ENCODE measurements at places on chromosomes 6 and 20. TPM values are rescaled to one million over a fixed set of nuclear protein-coding genes. Genes with fewer than 3 reads are reported as not detected.

DNA sequence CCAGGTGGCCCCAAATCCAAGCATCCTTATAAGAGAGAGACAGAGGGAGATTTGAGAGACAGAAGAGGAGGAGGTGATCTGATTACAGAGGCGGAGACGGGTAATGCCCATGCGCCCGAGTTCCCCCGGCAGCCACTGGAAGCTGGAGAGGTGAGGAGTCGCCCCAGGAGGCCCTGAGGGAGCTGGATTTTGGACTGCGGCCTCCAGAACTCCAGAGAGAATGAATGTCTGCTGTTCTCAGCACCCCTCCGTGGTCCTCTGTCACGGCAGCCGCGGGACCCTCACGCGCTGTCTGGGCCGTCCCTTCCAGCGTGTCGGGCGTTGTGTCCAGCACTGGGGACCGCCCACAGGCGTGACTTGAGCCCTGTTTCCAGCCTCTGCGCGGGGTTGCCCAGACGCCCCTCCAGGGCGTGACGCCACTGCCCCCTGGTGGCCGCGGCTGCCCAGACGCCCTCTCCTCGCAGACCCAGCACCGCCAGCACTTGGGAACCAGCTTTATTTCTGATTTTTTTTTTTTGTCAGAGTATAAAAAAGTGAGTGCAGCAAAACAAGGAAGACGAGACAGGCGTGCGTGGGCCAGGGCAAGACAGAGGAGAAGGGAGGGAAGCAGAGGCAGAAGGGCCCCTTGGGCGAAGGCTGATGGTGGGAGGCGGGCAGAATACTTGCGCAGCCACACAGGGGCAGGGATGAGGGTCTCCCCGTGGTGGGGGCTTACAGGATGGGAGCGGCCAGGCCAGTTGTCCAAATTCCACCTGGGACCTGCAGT, 4.1 kb upstream of the ZNF512B start:
- no peaks in the 10 kb centered on the region for H3K27me3 ChIP-seq
- H3K4me3 ChIP-seq, result peak overlapping the region; percentile 54
- DNase-seq, result peak; percentile 71
- H3K27ac ChIP-seq, result no peak overlapping the region

NUP43 gene
- polyA plus RNA-seq, result 26.0 TPM

- DNase-seq, result no peak
- no peaks in the 10 kb centered on the region for H3K36me3 ChIP-seq
- no peaks in the 10 kb centered on the region for H3K27me3 ChIP-seq
- H3K27ac ChIP-seq, result no peak overlapping the region
- peaks cover 13% of the 10 kb centered on the region for H3K4me1 ChIP-seq
- no peak overlapping the region for H3K4me3 ChIP-seq
Measured at GRCh38 chr6:32963866-32964265, 4.5 kb upstream of the BRD2 start.

DNA sequence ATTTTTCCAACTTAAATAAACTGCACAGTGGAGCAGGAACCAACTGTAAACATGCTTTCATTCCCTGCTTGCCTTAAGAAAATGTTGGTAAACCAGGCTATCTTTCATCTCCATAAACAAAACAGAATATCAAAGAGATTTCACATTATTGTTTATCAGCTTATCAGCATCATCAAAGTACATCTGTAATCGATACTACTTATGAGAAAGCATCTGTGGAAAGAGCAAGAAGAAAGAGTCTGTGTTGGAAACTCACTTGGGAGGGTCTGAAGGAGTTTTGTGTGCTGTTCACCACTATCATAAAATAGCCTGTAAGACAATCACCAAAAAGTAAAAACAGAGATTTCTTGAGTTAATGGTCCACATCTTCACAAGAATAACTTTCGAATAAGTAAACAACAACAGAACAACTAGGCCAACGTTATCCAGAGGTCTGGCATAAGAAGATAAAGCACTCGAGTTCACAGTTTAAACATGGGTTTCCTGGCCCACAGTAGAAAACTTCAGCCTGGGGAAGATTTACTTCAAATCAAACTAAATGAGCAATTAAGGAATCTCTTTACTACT, 47.9 kb downstream of the EPB41L2 start:
- H3K27me3 ChIP-seq, result no peaks in the 10 kb centered on the region
- no peak overlapping the region for H3K4me3 ChIP-seq
- H3K27ac ChIP-seq, result no peak overlapping the region
- no peaks in the 10 kb centered on the region for H3K36me3 ChIP-seq
- peaks cover 14% of the 10 kb centered on the region for H3K4me1 ChIP-seq

DNA sequence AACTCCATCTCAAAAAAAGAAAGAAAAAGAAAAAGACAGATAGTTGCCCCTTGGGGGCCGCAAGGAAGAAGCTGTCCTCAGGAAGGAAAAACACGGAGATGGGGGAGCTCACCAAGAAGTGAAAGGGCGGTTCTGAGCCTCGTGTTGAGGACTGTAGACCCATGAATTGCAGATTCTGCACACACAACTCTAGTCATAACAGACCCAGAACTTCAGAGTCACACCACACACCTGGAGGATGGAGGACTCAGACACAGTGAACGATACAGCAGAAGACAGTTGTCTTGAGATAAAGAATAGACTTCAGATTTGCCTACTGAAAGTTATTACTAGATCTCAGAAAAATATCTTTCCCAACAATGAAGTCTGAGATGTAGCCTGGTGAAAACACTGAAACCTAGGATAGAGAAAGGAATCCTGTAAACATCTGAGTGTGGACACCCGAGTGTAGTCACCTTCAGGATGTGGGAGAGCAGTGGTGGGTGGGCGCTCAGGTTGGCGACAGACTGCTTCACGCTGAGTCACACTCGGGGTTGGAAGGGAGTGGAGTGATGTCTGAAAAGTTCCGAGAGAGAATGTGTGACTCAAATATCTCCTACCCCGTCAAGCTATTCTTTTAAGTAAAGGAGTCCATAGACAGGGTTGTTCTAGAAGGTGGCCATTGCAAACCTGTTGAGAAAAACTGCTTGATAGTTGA, 88.1 kb downstream of the MAP3K4 start:
- no peak overlapping the region for H3K4me3 ChIP-seq
- H3K36me3 ChIP-seq, result no peaks in the 10 kb centered on the region

BHLHE23 gene
- polyA plus RNA-seq, result not detected

DNA sequence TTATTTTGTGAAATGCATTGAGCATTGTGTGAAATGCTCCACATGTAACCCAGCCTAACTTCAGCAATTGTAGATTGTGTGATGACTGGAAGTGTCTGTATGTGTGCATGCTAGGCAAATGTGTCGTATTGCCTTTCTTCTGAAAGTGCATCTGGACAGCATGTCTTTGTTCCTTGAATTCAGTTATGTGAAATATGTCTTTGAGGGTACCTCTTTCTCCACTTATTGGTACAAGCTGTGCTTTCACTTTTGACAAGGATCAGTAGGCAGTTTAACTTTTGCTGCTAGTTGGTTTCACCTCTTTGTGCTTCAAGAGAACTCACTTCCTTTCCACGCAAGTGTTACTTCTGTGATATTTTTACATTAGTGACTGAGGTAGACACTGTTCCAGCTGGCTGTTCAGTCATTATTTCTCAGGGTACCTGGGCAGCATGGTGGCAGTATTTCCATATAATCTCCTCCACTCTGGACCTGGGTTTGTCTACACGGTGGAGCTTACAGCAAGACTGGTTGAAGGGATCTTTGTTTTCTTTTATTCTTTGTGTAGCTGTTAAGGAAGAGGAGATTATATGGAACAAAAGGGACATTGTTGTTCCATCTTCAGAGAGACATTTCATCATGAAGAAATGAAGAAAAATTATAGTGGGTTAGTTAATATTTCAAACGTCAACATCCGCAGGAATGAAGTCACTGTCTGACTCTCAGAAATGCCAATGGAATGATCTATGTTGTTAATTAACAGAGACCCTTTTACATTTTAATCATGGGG, 175.4 kb downstream of the UTRN start:
- no peaks in the 10 kb centered on the region for H3K27me3 ChIP-seq
- DNase-seq, result no peak
- H3K4me1 ChIP-seq, result no peaks in the 10 kb centered on the region

DNA sequence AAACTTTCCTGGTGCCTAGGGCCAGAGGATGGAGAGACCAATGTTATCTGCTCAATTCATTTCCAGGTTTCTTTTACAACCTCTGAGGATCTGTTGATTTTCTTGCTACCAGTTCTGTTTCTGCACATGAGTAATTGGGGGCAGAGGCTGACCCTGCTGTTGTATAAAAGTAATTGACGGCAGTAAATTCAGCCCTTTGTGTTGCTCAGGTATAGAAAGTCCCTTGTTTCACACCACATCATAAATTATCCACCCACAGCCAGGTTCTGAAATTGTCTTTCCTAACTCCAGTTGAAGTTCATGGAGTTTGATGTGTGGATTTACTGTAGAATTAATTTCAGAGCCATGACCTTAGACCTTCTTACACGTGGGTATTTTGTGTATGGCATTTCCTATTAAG, 107.4 kb upstream of the GRIK2 start:
- no peak overlapping the region for H3K27ac ChIP-seq
- H3K27me3 ChIP-seq, result no peaks in the 10 kb centered on the region
- no peak for DNase-seq
- no peak overlapping the region for H3K4me3 ChIP-seq
- no peaks in the 10 kb centered on the region for H3K36me3 ChIP-seq

- no peak overlapping the region for H3K4me3 ChIP-seq
- H3K27ac ChIP-seq, result no peak overlapping the region
- H3K27me3 ChIP-seq, result no peaks in the 10 kb centered on the region
- no peak for DNase-seq
Measured at GRCh38 chr6:15391500-15391899, 145.6 kb downstream of the JARID2 start.

DNA sequence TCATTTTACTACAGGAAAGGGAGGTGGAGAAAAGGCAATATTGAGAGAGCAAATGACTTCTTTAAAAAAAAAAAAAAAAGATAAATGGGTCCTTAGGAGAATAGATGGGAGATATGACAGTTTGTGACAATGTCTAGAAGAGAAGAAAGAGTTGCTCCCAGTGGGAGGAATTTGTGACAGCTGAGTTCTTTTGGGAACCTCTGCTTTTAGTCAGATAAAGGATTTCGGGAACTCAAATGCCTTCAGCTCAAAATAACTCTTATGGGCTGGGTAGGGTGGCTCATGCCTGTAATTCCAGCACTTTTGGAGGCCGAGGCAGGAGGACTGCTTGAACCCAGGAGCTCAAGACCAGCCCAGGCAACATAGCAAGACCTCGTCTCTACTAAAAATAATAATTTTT, 13.1 kb downstream of the TPD52L1 start:
- no peak overlapping the region for H3K4me3 ChIP-seq
- H3K27ac ChIP-seq, result no peak overlapping the region
- no peaks in the 10 kb centered on the region for H3K36me3 ChIP-seq
- H3K27me3 ChIP-seq, result no peaks in the 10 kb centered on the region

AARS2 gene
- polyA plus RNA-seq, result 5.5 TPM

CENPW gene
- polyA plus RNA-seq, result 8.3 TPM

- DNase-seq, result peak; percentile 84
- H3K27me3 ChIP-seq, result no peaks in the 10 kb centered on the region
- H3K36me3 ChIP-seq, result no peaks in the 10 kb centered on the region
- no peaks in the 10 kb centered on the region for H3K4me1 ChIP-seq
- H3K27ac ChIP-seq, result no peak overlapping the region
- H3K4me3 ChIP-seq, result no peak overlapping the region
Measured at GRCh38 chr20:18657575-18657974, 69.7 kb downstream of the DTD1 start.

DNA sequence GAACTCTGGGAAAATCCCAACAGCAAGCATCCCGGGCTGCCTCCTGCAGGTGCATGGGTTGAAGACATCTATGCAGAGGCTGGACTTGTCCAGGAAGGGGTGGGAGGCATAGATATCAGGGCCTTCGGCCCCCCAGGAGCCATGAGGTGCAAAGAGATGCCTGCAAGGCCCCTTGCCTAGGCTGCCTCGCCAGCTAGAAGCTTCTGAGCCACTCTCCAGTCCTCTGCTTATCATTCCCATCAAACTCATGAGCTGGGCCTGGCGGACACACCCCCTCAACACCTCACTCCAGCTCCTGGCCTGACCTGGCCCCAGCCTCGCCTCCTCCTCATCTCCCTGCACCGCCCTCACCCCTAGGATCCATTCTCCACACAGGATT, 152.4 kb upstream of the PTPN1 start:
- no peaks in the 10 kb centered on the region for H3K36me3 ChIP-seq
- no peak overlapping the region for H3K4me3 ChIP-seq
- H3K4me1 ChIP-seq, result no peaks in the 10 kb centered on the region
- H3K27ac ChIP-seq, result no peak overlapping the region

PHACTR1 gene
- 0.43 TPM for polyA plus RNA-seq

BANF2 gene
- polyA plus RNA-seq, result not detected

- no peak overlapping the region for H3K27ac ChIP-seq
- no peaks in the 10 kb centered on the region for H3K27me3 ChIP-seq
- peak; percentile 91 for DNase-seq
- no peaks in the 10 kb centered on the region for H3K36me3 ChIP-seq
- no peaks in the 10 kb centered on the region for H3K4me1 ChIP-seq
- no peak overlapping the region for H3K4me3 ChIP-seq
Measured at GRCh38 chr6:112839525-112839961, 492.4 kb downstream of the RFPL4B start.

DNA sequence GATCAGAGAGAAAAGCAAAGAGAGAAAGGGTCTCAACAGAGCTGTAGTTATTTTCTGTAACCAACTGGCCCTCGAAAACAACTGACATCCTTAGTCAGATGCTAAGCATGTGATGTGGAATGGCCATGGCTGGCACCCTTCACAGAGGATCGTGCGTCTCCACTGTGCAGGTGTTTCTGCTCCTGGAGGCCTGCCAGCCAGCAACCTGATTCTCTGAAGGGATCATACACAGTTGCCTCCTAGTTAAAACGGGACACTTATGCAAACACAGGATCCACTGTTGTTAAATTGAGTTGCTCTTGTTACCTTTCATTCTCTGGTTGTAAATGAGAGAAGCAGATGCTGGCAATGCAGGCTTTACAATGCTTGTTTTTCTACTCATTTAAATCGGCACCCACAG, 148.5 kb downstream of the HDGFL1 start:
- no peaks in the 10 kb centered on the region for H3K36me3 ChIP-seq
- no peak for DNase-seq
- H3K4me1 ChIP-seq, result no peaks in the 10 kb centered on the region
- no peak overlapping the region for H3K4me3 ChIP-seq
- H3K27me3 ChIP-seq, result no peaks in the 10 kb centered on the region

DNA sequence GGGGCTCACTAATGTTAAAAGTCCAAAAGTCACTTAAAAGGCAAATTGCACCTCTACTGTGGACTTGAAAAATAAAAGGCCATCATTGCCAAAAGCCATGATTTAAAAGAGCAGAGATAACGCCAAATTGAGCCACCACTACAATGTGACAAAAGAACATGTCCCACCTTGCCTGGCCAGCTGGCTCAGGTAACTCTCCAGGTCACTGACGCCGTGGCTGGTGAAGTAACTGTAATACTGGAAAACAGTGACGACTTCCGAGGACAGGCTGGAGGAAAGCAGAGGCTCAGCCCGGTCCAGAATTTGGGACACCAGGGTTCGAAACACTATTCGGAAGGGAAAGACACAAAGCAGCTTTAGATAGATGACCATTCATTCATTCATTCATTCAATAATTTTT, 29.3 kb upstream of the ARMH2 start:
- no peaks in the 10 kb centered on the region for H3K36me3 ChIP-seq
- H3K27me3 ChIP-seq, result no peaks in the 10 kb centered on the region
- H3K27ac ChIP-seq, result no peak overlapping the region
- no peaks in the 10 kb centered on the region for H3K4me1 ChIP-seq

- H3K36me3 ChIP-seq, result no peaks in the 10 kb centered on the region
- H3K27me3 ChIP-seq, result no peaks in the 10 kb centered on the region
- no peak overlapping the region for H3K27ac ChIP-seq
- H3K4me3 ChIP-seq, result no peak overlapping the region
Measured at GRCh38 chr6:166245148-166245547, 63.0 kb downstream of the PRR18 start.

Measured in fibroblast of lung (primary cell).